GM23248 (cell line): ENCODE measurements at places on chromosomes 12 and 14. TPM values are rescaled to one million over a fixed set of nuclear protein-coding genes. Genes with fewer than 3 reads are reported as not detected.

ARHGAP9 gene
- total RNA-seq, result 0.11 TPM in 1 of 2 replicates, not detected in the other

DNA sequence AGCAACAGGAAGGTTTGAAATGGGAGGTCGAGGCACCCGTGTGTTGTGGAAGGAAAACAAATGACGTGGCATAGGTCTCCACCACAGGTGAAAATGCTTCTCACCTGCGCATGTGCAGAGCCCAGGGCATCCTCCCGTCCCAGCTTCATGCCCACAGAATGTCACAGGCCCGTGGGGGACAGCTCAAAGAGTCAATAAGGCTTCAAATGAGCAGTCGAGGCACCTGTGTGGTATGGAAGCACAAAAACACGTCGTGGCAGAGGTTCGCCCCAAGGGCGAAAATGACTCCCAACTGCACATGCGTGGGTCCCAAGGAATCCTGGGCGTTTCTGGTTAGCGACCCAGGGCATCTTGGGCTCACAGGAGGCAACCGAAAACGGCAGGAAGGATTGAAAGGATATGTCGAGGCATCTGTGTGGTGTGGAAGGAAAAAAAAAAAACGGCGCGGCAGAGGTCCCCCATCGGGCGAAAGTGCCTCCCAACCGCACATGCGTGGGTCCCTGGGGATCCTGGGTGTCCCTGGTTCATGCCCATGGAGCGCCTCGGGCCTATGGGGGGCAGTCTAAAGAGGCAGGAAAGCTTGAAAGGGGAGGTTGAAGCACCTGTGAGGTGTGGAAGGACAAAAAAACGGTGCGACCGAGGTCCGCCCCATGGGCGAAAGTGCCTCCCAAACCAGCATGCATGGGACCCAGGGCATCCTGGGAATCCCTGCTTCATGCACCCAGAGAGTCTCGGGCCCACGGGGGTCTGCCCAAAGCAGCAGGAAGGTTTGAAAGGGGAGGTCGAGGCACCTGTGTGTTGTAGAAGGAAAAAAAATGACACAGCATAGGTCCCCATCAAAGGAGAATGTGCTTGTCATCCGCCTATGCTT, 578.5 kb downstream of the ALG10 start:
- no peak for DNase-seq

- DNase-seq, result no peak
Observed at GRCh38 chr12:38544330-38545066, 227.9 kb downstream of the ALG10B start.

DNA sequence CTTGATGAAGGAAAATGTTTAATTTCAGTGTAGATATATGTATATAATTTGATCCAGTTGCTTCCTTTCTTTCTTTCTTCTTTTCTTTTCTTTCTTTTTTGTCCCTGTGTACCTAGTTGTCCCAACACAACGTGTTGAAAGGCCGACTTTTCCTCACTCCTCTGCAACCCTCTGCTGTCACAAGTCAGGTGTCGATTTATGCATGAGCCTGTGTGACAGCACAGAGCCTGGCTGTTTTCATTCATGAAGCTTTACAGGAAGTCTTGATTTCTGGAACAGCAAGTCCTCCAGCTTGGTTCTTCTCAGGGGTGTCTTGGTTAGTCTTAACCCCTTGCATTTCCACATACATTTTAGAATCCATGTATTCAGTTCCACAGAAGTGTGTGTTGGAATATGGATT, 88.1 kb downstream of the PPP2R5C start:
- DNase-seq, result no peak

DNA sequence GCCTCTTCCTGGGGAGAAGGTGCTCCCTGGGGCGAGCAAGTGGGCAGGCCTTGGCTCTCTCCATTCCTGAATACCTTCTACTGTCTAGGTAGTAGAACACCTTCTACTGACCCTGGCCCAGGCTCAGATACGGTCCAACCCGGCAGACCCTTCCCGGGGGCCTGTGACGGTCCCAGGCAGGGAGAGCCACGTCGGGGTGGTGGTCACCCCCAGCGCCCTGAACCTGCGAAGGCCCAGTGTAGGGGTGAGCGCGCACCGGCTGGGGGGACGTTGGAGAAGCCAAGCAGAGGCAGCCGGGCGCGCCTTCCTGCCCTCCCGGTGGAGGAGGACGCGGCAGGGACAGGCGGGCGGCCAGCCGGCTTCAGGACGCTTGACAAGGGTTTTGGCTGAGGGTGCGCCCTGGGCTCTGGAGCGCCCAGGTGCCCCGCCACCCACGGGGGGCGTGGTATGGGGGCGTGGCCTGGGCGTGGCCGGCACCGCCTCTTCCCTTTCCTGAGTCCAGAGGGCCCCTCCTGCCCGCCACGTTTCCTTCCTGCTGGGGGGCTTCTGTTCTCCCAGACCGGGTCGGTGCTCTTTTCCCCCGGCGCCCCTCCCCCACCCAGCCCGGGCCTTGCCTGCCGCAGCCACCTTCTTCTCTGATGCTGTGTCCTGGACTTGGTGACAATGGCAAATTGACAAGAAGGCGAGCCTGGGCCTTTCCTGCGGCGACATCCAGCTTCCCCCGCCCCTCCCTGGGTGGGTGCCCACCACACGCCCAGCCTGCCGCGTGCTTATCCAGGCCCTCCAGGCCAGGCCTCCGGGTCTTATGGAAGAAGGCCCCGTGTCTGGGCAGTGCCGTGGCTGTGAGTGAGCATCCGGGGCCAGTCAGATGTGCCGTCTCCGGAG, 24.5 kb upstream of the PPP1R13B start:
- peak; percentile 27 for DNase-seq

COX8C gene
- total RNA-seq, result not detected in 2 replicates

KLRC2 gene
- total RNA-seq, result not detected in 2 replicates

LTBR gene
- 147 TPM in 2 replicates for total RNA-seq

SLC35F4 gene
- total RNA-seq, result not detected in 2 replicates

- no peak for DNase-seq
Observed at GRCh38 chr12:82319276-82319675, 38.9 kb downstream of the CCDC59 start.

- no peak for DNase-seq
Observed at GRCh38 chr12:16675438-16675837, 69.5 kb upstream of the LMO3 start.

DNA sequence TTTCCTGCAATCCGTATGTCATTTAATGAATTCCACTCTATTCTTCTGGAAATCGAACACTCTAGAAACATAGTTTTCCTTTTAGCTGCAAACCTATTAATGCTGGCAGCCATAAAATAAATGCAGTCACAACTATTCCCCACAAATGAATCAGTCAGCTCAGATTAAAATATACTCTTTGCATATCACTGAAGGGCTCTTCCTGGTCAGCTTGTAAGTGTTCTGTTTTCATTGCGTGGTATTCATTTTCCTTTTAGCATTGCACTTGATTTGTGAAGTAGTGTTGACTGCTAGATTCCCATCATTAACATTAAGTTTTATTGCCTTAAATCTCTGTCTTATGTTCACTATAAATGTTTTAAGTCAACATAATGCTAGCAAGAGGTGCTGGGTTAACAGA, 685.9 kb downstream of the DIO2 start:
- DNase-seq, result no peak

DNA sequence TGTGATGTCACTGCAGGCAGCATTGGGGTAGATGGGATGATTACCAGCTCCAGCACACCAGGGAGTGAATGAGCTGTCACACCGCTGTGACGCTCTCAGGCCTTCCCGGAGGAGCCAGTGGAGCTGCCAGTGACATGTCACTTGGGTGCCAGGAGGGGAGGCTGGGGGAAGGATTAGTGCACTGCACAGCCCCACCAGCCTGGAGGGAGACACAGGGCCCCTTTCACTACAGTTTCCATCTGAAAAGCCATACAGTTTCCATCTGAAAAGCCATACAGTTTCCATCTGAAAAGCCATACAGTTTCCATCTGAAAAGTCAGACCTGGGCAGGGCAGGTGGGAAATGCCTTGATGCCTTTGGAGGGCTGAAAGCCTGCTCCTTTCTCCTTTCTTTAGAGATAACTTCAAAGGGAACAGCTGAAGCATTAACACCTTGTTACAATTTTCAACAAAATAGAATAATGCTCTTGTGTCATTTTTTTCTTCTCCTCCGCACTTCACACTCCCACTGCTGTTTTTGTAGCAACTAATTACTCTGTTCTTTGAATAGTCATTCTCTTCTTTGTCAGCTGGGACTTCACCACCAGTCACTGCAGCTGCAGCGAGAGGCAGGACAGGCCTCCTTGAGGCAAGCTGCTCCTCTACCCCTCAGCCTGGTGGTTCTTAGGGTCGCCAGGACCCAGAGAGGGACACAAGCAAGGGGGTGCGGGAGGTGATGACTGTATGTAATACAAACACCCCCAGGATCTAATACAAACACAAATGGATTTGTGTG, 256.9 kb upstream of the RGS6 start:
- no peak for DNase-seq

- DNase-seq, result no peak
Observed at GRCh38 chr14:21096978-21097635, 1.3 kb downstream of the ZNF219 start.

CCDC196 gene
- not detected in 2 replicates for total RNA-seq

DNA sequence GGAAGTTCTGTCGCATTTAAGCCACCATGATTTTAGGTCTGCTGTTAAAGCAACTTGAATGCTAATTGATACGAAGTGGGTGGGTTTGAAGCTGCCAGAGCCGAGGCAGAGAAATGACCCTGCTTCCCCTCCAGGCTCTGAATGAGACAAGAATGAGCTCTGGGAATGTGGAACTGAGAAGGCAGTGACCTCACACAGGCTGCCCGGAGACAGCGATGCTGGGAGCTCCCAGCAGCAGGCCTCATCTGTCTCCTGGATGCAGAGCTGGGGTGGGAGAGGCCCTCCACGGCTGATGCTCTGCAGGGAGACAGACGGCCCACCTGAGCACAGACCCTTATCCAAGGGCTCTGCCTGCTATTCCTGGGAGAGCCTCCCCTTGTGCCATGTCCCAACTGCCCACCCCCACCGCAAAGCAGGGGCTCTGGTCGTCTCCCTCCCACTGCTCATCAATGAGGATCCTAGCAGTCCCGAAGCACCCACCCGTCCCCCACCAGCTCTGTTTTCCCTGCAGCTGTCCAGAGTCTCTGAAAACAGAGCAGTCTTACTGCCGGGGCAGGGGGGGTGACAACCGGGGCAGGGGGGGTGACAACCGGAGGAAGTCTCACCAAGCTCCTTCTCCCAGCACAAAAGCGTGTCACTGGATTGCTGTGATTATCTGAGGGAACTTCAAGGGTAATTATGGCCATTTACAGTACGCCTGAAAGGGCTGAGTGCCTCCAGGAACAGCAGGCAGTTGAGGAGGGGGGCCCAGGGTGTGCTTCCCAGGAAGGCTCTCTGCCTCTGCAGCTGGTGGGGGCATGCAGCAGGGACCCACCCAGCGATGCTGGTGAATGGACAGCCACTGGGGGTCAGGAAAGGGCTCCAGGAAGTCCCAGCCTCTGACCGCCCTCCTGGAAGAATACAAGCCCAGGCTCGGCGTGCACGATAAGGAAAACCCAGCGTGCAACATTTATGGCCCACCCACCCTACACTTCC, 67.8 kb downstream of the CHGA start:
- no peak for DNase-seq

DNA sequence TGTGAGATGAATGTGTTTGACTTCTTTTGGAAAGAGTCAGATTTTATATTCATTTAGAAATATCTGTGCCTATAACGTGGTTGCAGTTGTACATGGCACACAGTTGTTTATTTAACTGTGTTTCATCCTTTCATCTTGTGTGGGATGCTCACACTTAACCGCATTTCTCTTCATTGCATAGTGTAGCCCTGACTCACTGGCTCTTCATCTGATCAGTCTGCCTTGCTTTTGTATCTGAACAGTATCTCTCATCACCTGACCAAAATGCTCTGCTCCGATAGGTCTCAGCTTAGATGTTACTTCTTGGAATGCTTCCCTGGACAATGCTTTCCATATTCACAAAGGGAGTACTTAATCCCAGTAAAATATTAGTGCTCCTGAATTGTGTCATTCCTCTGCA, 83.4 kb downstream of the PDE3A start:
- peak; percentile 62 for DNase-seq

PUS7L gene
- total RNA-seq, result 15.0 and 20.6 TPM in 2 replicates

- DNase-seq, result no peak
Observed at GRCh38 chr14:38367922-38368321, 112.0 kb upstream of the CLEC14A start.

DNA sequence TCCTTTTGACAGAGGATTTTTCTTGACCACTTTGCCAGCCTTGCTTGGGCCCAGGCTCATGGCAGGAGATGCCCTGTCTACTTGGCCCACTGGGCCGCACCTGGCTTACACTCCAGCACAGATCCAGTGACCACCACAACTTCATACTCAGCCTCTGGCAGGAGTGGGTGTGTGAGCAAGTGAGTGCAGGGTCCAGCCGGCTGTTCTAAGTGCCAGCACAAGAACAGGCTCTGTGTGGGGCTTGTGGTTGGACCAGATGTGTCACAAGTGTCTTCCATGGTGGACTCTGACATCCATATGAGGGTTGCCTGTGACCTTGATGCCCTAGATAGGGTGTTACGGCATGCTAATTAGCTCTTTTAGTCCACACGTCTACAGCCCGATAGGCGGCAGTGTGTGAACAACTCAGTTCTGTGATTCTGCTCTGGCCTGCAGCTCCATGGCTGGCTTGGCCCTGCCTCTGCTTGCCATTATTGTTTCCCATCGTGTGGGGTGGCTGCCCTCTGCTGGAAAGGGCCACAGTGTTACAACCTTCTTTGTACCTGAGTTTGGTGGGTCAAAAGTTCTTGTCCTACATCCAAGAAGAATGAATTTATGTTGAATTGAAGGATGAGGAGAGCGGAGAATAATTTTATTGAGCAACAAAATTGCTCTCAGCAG, 1089.1 kb downstream of the SLC6A15 start:
- DNase-seq, result peak; percentile 2

MTERF2 gene
- 4.6 and 6.4 TPM in 2 replicates for total RNA-seq

DNA sequence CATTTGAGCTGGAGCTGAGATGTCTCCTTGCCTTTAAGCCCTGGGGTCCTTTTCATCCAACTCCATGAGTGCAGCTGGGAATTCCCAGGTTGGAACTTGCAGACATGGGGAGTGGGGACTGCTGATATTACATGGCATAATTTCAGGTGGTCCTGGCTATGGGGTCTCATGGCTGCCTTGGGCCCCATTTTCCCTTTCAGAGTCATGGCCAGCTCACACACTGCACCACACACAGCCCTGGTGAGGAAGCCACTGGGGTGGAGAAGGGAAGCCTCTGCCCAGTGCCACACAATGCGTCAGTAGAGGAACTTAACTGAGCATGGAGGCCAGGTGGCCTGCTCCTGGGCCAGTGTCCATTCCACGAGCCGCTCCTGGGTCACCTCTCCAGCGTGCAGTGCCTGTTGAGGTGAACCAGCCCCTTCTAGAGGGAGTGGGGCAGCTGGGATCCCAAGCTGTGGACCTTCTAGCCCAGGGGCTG, 17.3 kb upstream of the KRT86 start:
- DNase-seq, result no peak

- DNase-seq, result peak; percentile 86
Observed at GRCh38 chr12:121811434-121812319, 7.9 kb downstream of the SETD1B start.

KLRD1 gene
- total RNA-seq, result 0.11 and 0.13 TPM in 2 replicates

DNA sequence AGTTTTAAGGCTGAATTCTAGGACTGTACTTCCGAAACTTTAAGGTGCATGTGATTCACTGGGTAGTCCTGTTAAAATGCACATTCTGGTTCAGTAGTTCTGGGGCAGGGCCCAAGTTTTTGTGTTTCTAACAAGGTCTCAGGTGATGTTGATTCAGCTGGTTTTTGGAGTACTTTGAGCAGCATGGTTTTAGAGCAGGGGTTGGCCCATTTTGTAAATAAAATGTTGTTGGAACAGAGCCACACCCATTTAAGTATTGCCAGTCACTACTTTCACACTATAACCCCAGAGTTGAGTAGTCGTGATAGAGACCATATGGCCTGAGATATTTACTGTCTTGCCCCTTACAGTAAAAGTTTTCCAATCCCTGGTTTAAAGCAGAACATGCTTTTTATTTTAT, 111.3 kb downstream of the SYNE2 start:
- DNase-seq, result no peak

OAS2 gene
- total RNA-seq, result 0.54 and 1.0 TPM in 2 replicates

- DNase-seq, result no peak
Observed at GRCh38 chr14:30596935-30597334, 25.2 kb upstream of the SCFD1 start.
